ENCODE measurements at places on chromosomes 4 and X.

- no peak for DNase-seq
These were observed 12.9 kb downstream of the DCK start for GRCh38 chr4:71006203-71006907.

GRCh38 chrX:9832811-9833210 lies 46.6 kb downstream of the SHROOM2 start:
- no peak for DNase-seq

DNA sequence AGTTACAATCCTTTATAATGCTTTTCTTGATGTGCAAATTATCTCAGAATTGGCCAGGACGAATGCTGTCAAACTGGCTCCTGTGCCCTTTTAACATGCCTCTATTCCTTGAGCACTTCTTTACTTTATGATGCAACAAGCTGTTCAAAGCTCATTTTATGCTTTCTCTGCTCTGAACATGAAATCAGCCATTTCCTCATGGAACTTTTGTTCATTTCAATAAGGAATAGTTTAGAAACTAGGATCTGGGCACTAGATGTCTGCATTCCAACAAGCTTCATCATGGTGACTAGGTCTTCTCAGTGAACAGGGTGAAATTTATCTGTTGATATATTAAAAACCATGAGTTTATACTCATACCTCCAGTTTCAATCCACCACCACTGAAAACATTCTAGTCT lies 87.3 kb upstream of the TEX13A start:
- no peak for DNase-seq

GRCh38 chr4:173420801-173421200 lies 21.9 kb upstream of the SCRG1 start:
- DNase-seq = no peak

DNA sequence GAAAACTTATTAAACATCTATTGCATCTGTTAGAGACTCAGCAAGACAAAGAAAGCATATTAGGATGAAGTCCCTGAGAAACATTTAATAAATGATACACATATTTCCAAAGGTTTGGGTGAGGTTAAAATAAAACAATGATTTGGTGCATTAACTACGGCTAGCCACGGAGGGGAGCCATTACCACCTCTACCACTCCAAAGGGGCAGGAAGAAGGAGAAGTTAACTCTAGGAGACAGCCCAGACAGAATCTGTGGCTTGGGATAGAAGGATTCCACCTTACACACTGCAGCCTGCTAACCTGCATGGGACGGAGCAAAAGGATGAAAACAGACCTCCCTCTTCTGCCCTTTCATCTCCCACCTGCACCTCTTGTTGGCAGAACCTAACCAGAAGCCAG lies 189.1 kb upstream of the C1QTNF7 start:
- DNase-seq = no peak

- no peak for DNase-seq
These were observed 118.6 kb upstream of the BEND4 start for GRCh38 chr4:42271096-42271495.

DNA sequence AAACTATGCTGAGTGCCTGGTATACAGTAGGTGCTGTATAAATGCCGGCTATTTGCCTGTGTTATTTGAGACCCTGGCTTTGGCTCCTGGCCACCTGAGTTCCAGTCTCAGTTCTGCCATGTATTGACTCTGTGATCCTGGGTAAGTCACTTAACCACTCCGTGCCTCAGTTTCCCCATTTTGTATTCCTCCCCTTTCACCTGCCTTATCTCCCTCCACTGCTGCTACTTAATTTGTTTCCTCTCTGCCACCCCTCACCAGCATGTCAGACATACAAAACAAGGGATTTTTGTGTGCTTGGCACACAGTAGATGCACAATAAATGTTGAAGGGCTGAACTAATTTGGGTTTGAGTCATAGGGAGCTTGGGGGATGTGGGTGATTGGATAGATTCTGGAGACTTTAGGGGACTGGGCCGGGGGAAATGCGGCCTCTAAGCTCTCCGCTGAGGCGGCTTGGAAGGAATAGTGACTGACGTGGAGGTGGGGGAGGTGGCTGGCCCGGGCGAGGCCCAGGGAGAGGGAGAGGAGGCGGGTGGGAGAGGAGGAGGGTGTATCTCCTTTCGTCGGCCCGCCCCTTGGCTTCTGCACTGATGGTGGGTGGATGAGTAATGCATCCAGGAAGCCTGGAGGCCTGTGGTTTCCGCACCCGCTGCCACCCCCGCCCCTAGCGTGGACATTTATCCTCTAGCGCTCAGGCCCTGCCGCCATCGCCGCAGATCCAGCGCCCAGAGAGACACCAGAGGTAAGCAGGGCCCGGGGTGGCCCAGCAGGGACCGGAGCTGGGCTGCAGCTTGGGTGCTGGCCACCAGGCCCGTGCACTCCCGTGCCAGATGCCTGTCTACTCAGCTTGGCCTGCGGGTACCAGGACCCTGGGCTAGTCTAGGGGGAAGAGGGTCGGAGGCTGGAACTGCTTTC lies at the start of gene TIMP1:
Gene TIMP1, plus strand, starts transcription at position 706 of the 917 bp plus-strand sequence. CDS start 980 bp downstream, outside the sequence.
- no peak for DNase-seq

DNA sequence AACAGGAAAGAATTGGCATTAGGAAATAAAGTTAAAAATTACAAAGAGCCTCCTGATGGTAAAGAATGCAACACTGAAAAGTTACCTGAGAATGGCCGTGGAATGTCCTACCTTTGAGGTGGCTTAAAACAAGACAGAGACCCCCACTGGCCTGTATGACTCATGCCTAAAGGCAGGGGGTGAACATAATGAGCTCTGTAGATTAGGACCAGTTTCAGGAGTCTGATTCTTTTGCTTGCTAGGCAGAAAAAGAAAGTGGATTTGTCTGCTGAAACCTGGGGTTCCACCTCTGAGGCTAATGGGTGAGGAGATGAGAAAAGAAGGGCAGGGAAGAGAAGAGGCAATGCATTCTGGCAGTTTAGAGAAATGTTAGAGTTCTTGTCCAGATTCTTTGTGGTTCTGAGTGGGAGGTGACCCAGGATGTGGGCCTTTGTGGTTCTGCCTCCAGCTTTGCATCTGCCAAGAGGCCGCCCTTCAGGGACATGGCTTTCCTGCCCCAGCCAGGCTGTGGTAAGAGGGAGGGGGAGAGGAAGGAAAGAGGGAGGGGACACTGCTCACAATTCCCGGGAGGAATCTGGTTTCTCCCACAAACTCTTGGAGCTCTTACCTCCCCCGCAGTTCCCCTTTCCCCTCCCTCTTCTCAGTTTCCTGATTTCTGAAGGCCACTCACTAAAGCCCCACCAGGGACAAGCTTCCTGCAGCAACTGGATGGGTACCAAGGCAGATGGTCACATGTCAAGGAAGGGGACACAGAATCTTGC lies 109.6 kb downstream of the EFNB1 start:
- DNase-seq = no peak

- DNase-seq = no peak
These were observed 62.2 kb downstream of the TIGD2 start for GRCh38 chr4:89173336-89174090.
